ENCODE measurements at places on chromosomes 1 and 21.

- no peak for DNase-seq
These were observed 950 bp upstream of the EVA1C start for GRCh38 chr21:32411350-32412161.

GRCh38 chr1:109069294-109069693, 6.5 kb downstream of the TAF13 start:
- no peak for DNase-seq

GRCh38 chr1:225654277-225654597, 1.3 kb upstream of the ENAH start:
- DNase-seq: no peak

DNA sequence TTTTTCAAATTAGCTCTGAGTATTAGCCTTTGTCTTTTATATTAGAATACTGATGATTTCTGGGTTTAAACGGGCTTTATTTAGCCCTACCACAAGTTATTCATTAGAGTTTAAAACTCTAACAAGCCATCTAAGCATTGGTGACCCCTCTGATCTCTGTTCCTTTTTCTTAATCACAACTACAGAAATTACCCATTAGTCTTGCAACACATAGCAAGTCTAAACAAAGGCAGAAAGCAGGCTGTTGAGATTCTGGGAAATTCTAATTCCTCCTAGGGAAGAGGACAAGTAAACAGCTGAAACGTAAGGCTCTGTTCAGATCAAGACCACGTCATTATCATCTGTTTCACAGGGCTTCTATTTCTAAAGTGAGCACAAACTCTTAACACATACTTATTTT, 491.2 kb upstream of the ZRANB2 start:
- DNase-seq: no peak

GRCh38 chr1:207747627-207748492, 4.0 kb upstream of the CD46 start:
- no peak for DNase-seq
